ENCODE measurements at places on chromosomes 11 and 22. TPM values are rescaled to one million over a fixed set of nuclear protein-coding genes. Genes with fewer than 3 reads are reported as not detected.

DNA sequence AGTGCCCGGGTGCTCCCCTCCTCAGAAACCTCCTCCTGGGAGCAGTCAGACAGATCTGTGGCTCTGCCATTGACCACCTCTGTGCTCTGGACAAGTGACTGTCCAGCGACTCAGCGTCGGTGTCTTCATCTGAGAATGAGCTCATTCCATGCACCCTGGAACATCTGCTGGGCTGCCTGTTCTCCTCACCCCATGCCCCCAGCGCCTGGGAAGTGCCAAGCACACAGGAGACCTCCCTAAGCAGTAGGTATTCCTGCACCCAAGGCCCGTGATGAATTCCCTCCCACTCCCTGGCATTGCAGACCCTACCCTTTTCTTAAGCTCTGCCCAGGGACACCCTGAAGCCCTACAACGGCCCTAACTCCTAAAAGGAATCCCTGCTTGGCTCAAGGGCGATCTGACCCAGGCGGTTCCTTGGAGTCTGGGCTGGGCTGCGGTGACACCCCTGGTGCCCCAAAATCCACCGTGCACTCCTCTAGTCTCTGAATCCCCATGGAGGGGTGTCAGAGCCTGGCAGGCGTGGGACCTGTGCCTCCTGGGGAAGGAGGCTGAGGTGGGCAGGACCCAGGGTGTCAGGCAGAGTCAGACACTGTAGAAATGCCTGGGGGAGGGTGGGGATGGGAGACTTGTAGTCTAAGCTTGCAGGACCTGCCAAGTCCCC is 92.0 kb downstream of the CEP164 start:
- no peak overlapping the region for H3K27ac ChIP-seq
- H3K4me3 ChIP-seq = no peak overlapping the region
- no peaks in the 10 kb centered on the region for H3K27me3 ChIP-seq
- H3K4me1 ChIP-seq = no peaks in the 10 kb centered on the region

GRCh38 chr11:63813563-63814382 is 517 bp downstream of the SPINDOC start:
- peak overlapping the region; percentile 89 for H3K4me3 ChIP-seq
- no peak for DNase-seq
- H3K27ac ChIP-seq = peak overlapping the region; percentile 71
- H3K36me3 ChIP-seq = no peaks in the 10 kb centered on the region
- no peaks in the 10 kb centered on the region for H3K27me3 ChIP-seq

- no peak for DNase-seq
- no peaks in the 10 kb centered on the region for H3K27me3 ChIP-seq
- no peaks in the 10 kb centered on the region for H3K36me3 ChIP-seq
- H3K4me1 ChIP-seq = no peaks in the 10 kb centered on the region
- H3K4me3 ChIP-seq = no peak overlapping the region
These were observed 7.1 kb upstream of the ATG16L2 start for GRCh38 chr11:72807021-72807693.

DNA sequence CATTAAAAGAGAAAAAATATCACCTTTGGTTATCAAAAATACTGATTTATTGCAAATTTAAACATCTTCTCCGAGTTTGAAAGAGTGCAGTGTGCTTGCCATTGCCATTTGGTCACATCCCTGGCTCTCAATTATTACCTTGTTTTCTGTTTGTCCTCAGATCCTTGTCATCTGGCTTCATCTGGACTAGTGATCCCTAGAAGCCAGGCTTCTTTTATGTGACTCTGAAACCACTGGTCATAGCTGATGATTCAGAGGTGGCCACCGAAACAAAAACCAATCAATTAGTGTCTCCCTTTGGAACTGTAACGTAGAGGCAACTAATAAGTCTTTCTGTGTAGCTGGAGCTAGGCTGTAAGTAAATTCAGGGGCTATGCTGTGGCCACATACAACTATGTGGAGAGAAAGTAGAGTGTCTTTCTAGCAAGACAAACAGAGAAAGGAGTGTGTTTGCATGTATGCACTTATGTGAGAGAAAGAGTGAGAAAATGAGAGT is 237.9 kb downstream of the LUZP2 start:
- H3K36me3 ChIP-seq = no peaks in the 10 kb centered on the region
- no peak overlapping the region for H3K4me3 ChIP-seq
- no peaks in the 10 kb centered on the region for H3K4me1 ChIP-seq
- H3K27me3 ChIP-seq = no peaks in the 10 kb centered on the region
- H3K27ac ChIP-seq = no peak overlapping the region

GRCh38 chr22:27795696-27796517 is 5.6 kb downstream of the MN1 start:
- DNase-seq = no peak
- peaks cover 5% of the 10 kb centered on the region for H3K4me1 ChIP-seq
- H3K36me3 ChIP-seq = no peaks in the 10 kb centered on the region
- H3K27ac ChIP-seq = no peak overlapping the region
- H3K27me3 ChIP-seq = no peaks in the 10 kb centered on the region

The CTSW gene
- total RNA-seq = 1.9 TPM

The SLC22A8 gene
- not detected for total RNA-seq
